Naive B cell (primary cell): ENCODE measurements at places on chromosomes 4 and X.

DNA sequence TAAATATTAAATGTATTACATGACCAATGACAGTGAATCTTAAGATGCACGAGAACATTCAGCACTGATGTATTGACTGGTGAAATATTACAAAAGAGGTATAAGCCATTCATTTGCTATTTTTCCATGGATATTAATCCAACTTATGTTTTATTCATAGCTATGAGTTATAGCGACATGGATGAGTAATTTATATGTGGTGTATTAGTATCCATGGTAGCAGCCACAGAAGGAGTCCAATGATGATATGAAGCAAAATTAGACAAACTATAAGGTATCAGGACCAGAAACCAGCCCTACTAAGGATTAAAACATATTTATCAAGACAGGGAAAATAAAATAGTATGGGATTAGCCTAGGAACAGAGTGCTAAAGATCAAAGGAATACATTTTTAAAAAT lies 50.7 kb downstream of the THAP9 start:
- no peak for DNase-seq

GRCh38 chr4:6472387-6473263 lies at the start of gene PPP2R2C:
PPP2R2C (minus strand) TSS chr4:6472614; CDS start chr4:6472229, 385 bp downstream.
- DNase-seq, result no peak

GRCh38 chrX:16171944-16172343 lies 4.7 kb downstream of the MAGEB17 start:
- no peak for DNase-seq

DNA sequence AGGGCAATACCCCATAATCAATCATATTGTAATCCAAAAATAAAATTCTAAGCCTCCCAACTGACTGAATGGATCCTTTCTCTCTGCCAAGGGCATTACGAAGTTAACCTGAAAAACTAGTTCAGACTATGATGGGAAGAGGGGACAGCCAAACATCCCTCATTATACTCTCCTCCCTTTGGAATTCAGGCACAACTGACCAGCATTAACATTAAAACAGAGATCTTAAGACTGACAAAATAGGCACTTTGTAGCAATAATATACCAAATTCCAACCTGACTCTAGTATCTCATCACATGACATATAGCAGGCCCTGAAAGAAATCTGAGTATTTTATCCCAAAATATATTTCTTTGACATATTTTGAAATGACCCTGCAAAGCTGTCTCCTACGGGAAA lies 55.0 kb upstream of the SPP1 start:
- no peak for DNase-seq

GRCh38 chrX:148612431-148612830 lies 112.0 kb downstream of the AFF2 start:
- no peak for DNase-seq

DNA sequence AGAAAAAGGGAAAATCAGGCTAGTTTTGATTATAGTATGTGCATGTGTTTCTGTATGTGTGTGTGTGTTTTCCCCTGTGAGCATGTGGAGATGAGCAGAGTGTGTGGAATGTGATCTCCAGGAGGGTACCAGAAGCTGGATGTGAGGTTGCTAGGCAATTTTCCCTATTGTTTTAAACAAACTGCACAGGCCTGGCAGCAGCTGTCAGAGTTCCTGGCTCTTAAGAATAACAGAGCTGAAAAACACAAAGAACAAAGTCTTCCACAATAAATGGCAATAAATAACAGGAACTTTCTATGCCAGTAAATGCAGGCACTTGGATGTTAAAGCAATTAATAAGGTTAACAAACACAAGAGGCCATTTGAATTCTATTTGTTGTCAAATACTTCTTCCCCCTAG lies 344.6 kb upstream of the CTSO start:
- DNase-seq, result no peak

DNA sequence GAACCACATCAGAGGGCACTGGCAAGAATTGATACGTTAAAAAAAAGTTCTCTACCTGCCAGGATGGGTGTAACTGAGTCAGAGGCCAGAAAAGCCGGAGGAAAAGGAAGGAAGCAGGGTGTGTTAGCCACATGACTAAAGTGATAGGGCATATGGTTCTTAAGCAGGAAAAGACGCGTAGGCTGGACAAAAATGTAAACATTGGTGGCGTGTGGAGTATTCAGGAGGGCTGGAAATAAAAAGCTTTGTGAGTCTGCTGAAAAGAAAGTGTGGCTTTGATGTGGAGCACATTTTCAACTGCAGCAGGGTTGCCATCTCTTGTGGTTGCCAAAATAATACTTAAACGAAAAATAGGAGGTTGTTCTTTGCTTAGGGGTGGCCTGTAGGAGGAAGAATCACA lies 186.5 kb upstream of the RPL34 start:
- no peak for DNase-seq

- DNase-seq, result no peak
Observed at GRCh38 chrX:46904626-46905025, 7.6 kb upstream of the JADE3 start.

- DNase-seq, result peak; percentile 74
Observed at GRCh38 chr4:242121-242848, 63.0 kb downstream of the ZNF732 start.

GRCh38 chrX:85611926-85612325 lies 232.5 kb upstream of the POF1B start:
- DNase-seq, result no peak

GRCh38 chr4:2648159-2648814 lies 107.8 kb downstream of the TNIP2 start:
- no peak for DNase-seq

- no peak for DNase-seq
Observed at GRCh38 chrX:54043541-54044125, 640 bp downstream of the PHF8 start.

DNA sequence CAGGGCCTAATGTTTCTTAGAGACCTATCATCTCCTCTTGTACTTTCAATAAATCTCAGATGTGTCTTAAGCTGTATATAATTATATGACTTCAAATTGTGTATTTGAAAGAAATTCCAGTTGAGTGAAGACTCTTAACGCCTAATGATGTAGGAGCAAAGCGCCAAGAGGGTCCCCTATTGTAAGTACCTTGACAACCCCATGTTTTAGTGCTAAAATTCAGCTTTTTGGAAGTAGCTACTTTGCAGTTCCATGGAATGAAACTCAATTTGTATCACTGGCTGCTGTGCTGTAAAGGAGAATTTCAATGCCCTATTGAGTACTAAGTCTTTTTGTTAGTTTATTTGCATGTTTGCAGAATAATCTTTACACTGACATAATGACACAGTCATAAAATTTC lies 1826.6 kb upstream of the AGA start:
- DNase-seq, result no peak

- no peak for DNase-seq
Observed at GRCh38 chr4:118225511-118225910, 127.3 kb downstream of the PRSS12 start.

- no peak for DNase-seq
Observed at GRCh38 chr4:81845761-81846160, 374.1 kb upstream of the RASGEF1B start.

GRCh38 chr4:55330241-55330640 lies 15.8 kb upstream of the SRD5A3 start:
- no peak for DNase-seq

- peak; percentile 23 for DNase-seq
Observed at GRCh38 chrX:21989384-21989783, 42.7 kb upstream of the PHEX start.

GRCh38 chrX:72576141-72576894 lies 3.7 kb upstream of the HDAC8 start:
- no peak for DNase-seq

DNA sequence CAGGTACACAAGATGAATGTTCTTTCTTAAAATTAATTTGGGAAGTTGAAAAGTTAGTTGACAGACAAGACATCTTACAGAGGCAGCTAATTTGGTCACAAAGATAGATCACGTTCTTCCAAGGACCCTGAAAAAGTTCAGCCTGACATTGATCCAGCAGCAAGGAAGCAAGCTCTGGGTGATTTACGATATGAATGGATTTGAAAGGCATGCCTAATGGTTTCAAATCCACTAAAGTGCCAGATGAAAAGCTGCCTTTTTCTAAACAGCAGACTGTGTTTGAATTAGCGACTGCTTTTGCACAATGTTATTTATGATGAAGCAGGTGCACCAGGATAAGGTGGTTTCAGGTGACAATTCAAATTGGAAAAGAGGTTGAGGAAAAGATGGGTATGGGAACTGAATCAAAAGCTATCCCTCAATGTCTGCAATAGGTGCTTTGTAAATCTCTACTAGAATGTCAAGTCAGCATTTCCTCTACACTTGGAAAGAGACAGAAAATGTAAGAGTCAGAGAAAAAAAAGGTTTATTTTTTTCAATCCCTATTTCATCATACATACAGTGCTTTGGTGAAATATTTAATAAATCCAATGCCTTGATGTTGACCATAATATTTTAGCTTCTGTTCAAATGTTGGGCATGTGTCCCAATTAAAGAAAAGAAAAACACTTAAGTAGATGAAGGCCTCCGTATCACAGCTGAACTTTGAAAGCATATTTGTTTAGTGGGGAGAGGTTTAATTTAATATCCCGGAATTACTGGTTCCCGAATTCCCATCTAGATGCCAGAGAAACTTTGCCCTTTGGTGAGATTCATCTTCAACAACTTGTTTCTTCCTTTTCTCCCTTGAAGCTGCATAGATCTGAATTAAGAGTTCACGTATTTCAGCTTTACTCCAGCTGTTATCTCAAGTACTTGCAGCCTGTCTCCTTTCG lies 6.0 kb downstream of the RASGEF1B start:
- DNase-seq, result no peak

GRCh38 chr4:177555007-177555574 lies 112.9 kb upstream of the AGA start:
- no peak for DNase-seq

GRCh38 chr4:101967697-101968346 lies 177.3 kb downstream of the BANK1 start:
- no peak for DNase-seq

DNA sequence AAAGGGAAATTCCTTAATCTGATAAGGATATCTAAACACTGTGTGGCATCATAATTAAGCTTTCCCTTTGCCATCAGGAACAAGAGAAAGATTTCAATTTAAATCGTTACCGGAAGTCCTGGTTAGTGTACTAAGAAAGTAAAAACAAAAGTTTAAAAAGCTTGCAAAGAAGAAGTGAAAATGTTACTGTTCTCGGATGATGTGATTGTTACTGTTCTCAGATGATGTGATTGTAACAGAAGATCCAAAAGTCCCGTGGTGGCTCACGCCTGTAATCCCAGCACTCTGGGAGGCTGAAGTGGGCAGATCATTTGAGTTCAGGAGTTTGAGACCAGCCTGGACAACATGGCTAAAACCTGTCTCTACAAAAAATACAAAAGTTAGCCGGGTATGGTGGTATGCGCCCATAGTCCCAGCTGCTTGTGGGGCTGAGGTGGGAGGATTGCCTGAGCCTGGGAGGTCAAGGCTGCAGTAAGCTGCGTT lies 62.5 kb downstream of the RGS12 start:
- peak; percentile 9 for DNase-seq

- DNase-seq, result no peak
Observed at GRCh38 chrX:87727620-87728019, 210.0 kb downstream of the KLHL4 start.

- peak; percentile 9 for DNase-seq
Observed at GRCh38 chr4:42396752-42397634, at the start of gene SHISA3. SHISA3 (plus strand) TSS chr4:42397488; CDS start chr4:42398057, 569 bp downstream.

GRCh38 chr4:18052158-18052557 lies 30.6 kb upstream of the LCORL start:
- no peak for DNase-seq

DNA sequence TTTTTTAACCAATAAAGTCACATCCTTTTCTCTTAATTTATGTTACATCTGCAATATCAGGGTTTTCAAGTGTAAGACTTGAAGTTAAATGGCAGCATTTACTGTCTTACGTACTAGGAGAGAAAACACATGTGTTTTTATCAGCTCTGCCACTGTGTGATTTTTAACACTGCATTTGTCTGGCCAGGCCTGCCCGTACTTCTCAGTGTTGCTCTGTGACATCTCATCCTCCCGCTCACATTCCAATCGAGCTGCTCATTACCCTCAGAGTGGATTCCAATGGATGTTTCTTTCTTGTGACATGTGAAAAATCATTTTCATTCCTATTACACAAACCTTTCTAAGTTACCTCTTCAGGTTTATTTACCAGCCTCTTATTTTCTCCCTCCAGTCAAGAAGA lies 420.3 kb downstream of the FAT4 start:
- DNase-seq, result no peak

DNA sequence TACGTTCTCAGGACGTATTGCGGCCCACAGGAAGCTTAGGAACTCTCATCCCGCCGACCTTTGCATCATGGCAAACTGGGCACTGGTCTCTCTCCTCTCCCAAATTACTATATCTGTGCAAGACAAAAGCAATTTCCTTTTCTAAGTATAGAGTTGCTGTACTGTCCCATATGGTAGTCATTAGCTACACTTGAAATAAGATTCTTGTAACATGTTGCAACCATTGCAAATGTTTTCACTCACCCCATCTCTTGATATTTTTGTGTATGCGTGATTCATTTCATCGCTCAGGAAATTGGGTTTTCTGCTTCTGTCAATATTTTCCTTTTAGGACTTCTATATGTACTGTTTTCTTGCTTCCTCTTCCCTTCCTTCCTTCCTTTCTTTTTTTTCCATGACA lies 15.7 kb downstream of the ARMCX6 start:
- no peak for DNase-seq

DNA sequence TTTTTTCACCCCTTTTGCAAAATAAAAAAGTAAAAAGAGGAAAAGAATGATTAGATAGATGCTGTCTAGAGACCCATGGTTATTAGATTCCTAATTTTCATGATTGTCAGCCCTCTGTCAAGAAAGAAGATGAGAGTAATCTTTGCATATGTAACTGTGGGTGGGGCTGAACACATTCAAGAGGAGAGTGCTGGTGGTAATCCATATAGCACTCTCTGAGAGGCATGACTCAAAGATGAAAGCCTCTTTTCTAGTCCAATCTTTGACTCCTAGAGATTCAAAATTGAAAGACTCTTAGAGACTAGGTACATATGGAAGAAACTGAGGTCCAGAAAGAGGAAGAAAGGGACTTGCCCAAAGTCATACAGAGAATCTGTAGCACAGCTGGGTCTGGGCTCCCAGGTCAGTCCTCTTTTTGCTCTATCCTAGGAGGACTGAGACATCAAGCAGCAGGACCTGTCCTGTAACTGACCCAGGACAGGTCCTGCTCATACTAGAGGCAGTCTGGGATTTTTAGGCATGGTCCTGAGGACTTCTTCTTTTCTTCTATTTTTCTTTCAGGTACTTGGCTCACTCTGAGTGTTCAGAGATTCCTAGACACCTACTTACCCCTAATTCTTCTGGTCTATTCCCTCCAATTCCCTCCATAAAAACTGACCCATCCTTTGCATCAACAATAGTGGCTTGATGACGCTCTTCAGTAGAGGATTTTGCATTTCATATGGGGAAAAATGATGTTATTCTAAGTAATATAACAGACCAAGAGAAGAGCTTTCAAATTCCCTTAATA lies 23.8 kb downstream of the VSIG4 start:
- DNase-seq, result no peak

GRCh38 chr4:23805450-23805851 lies 84.4 kb downstream of the PPARGC1A start:
- no peak for DNase-seq

- no peak for DNase-seq
Observed at GRCh38 chr4:105225500-105225899, 78.8 kb downstream of the TET2 start.

- DNase-seq, result no peak
Observed at GRCh38 chr4:160213366-160213765, 1110.5 kb downstream of the RAPGEF2 start.

- no peak for DNase-seq
Observed at GRCh38 chrX:149313871-149314371, 191.2 kb downstream of the IDS start.

GRCh38 chr4:116386856-116387255 lies 698.5 kb downstream of the TRAM1L1 start:
- DNase-seq, result no peak
